Spleen (tissue), 13 donors: ENCODE measurements at places on chromosomes 3 and 15. TPM values are rescaled to one million over a fixed set of nuclear protein-coding genes. Genes with fewer than 3 reads are reported as not detected.

PARP6 gene
- 63.5 TPM for total RNA-seq

FBXW12 gene
- total RNA-seq: not detected

TGM5 gene
- total RNA-seq: not detected

KLF15 gene
- total RNA-seq: 4.8 TPM

CYP8B1 gene
- total RNA-seq: not detected

GRAMD2A gene
- total RNA-seq: not detected

CASR gene
- 0.13 TPM for total RNA-seq

GRCh38 chr3:141126661-141127343, 75.7 kb downstream of the SPSB4 start:
- peak; percentile 50 for DNase-seq

DNA sequence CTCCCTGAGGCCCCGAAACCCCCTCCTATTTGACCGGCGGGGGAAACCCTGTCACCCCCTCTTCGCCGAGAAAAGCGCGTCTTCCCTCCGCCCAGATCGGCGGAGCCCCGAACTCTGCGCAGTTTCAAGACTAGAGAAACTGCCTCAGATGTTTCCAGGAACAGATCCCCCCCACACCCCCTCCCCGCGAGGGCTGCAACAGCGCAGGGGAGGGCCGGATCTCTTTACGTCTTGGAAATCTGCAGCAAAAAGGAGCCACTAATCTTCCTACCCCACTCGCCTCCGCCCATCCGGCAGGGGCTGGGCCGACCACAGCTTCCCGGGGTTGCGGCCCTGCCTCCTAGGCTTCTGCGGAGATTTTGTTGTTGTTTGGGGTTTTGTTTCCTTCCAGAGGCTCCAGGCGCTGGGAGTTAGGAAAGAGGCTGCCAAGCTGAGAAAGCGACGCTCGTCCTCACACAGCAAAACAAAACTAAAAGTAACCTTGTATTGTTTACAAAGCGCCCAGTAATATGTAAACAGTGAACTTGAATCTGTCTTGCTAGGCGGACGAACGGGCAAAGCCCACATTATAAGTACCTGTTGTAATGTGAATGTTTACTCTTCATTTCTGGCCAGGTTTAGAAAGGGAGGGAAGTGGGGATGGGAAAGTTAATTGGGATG, 2.2 kb downstream of the FOXB1 start:
- peak; percentile 84 for DNase-seq

DNA sequence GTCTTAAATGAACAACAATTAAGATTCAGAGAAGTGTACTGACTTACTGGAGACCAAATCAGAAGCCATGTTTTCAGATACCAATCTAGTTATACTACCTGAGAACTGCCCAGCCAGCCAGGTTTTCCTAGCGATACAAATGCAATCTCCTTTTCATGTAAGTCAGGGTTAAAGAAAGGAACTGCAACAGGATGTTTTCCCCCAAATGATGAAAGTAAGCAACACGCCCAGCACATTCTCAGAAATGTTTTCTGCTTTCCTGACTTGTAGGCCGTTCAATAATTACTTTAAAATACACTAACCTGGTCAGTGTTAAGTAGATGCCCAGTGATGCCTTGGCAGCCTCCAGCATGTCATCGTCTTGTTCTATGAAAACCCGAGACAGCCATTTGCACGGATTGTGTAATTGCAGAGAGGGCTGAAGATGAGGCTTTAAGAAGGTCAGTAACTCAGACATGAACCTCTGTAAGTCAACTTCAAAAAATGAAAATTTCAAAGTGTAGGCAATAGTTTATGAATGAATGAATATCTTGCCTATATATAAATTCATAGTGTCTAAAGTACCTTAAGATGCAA, 30.3 kb downstream of the LINS1 start:
- DNase-seq: no peak

DNA sequence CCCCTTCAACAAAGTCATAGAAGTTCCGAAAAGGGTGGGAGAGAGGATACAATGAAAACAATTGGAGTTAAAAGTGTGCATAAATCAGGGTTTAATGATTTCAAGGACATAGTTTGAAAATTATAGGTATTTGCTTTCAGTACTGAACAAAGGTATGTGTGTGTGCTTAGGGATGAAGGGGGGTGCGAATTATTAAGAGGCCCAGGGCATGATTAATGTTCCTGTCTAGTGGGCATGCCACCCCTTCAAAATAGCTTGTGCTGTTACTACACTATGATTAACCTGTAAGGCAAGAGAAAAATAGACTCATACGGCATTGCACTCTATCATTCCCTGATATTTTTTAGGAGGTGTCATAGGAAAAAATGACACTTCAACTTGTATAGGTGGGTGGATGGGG, 731.6 kb downstream of the NAALADL2 start:
- no peak for DNase-seq

DNA sequence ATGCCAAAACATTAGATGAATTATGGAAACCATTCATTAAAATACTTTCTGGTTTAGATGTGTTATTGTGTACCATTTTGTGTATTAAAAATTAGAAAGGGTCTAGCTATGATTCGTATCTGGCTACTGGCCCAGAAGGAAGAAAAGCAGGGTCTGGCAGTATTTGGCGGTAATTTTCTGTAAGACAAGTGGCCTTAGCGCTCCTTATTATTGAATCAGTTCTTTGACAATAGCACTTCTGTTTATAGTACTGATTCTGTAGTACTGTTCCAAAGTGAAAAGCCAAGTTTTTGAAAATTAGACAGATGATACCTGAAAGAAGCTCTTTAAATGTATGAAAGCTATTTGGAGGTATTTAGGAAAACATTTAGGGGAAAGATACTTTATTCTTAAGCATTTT, 10.2 kb downstream of the GLCE start:
- no peak for DNase-seq

- no peak for DNase-seq
Observed at GRCh38 chr15:58167095-58167691, 29.0 kb downstream of the AQP9 start.

GRCh38 chr15:57143511-57144078, 225.2 kb downstream of the TCF12 start:
- no peak for DNase-seq

DNA sequence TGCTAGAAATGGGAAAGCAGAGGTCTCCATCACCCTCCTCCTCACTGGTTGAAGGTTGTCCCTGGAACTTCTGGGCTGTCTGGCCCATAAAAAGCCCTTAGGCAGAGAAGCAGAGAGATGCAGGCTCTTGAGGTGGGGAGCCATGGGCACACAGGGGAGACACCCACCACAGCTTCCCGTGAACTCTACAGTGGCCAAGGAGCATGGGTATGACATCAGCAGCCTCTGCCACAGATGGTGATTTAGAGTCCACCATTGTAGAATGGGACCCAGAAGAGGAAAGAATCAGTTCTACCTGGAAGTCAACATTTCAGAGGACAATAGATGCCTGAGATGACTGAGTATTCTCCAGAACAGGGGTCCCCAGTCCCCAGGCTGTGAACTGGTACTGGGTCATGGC, 105.6 kb upstream of the LRRN1 start:
- DNase-seq: no peak

GRCh38 chr15:70267879-70268278, 170.2 kb upstream of the TLE3 start:
- no peak for DNase-seq

- no peak for DNase-seq
Observed at GRCh38 chr15:74405823-74406222, 27.9 kb downstream of the SEMA7A start.

DNA sequence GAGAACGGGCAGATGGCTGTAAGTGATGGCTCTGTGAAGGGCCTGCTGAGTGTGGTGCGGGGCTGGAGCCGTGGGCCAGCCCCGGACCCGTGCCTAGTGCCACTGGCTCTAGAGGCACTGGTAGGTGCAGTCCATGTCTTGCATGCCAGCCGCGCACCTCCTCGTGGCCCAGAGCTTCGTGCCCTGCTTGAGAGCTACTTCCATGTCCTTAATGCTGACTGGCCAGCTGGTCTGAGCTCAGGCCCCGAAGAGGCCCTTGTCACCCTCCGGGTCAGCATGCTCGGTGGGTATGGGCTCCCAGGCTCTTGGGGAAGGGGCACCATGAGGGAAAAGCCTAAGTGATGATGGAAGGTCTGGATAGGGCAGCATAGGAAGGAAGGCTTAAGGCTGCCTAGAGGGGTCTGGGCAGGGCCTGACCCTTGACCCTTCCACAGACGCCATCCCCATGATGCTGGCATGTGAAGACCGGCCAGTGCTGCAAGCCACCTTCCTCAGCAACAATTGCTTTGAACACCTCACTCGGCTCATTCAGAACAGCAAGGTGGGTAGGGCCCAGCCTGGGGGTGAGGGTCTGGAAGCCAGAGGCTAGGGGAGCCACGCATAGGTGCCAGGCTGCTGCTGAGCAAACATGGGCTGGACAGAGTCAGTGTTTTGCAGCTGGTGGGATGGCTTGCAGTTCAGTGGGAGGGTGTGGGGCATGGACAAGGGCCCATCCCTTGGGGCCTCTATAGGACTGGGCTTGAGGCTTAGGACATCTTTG, 12.1 kb downstream of the NBEAL2 start:
- DNase-seq: peak; percentile 76

DNA sequence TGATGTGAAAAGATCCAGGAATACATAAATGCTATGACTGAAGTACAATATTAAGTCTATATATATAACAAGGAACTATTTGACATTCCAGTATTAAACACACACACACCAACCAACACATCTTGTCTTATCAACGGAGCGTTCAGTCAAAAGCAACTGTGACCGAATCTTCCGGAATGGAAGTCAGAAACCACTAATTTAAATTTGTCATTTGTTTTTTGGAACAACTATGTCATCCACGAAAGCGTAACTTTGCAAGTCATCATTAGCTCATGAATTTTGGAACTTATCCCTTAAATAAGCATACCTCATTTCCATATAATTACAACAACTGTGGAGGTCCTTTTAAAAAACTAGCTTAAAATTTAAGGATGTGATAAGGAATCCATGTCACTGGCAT, 5.0 kb downstream of the ZNF385D start:
- DNase-seq: no peak

DNA sequence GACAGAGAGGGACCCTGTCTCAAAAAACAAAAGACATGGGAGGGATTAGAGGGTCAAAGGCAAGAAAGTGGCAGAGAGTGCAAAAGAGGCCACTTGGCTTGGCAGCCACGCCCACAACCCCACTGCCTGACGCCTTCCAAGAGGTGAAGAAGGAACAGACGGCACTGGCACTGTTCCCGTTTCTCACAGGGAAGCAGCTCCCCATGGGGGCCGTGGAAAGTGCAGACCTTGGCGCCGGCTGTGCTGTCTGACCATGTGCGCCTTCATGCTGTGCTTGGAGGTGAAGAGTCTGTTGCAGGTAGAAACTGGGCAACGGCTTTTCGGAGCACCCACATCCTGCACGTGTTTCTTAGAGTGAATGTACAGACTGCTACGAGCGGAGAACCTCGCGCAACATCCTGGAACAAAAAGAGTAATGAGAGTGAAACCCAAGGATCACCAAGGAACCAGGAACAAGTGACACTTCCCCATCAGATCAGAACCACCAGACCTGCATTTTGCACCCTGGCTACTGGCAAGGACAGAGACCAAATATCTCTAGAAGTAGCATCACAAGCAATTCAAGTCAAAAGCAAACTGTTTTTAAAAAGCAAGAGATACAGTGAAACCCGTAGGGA, 9.7 kb downstream of the ZXDC start:
- DNase-seq: peak; percentile 82

GRCh38 chr3:112335434-112335781, 2.5 kb downstream of the CD200 start:
- DNase-seq: no peak

DNA sequence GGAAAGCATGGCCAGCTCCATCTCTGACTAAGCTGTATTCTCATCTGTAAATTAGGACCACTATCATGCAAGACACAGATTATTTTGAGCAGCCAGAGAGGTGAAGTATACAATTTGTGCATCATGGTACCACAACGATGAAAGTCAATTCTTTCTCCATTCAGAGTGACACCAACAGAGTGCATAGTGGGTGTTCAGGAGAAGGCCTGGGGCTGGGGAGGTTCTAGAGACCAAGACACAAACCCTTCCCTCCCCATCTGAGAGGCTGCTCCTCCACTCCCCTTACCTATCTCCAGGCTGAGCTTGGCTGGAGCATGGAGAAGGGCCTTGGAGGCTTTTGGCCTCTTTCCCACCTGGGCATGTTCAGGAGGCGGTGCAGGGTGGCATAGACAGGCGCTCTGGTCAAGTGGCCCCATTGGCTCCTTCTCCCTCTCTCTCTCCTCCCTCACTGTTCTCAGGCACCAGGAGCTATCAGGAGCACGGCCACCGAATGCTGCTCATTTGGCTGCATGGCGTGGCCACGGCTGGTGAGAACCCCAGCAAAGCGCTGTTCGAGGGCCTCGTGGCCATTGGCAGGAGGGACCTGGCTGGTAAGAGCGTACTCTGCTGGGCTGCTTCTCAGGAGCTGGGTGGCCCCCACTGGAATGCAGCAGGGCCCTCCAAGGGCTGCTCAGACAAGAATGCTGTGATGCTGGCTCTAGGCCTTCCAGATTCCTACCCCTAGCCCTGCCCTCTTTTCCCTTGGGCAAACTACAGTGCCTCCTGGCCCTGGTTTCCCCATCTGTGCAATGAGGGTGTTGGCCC, 37.9 kb downstream of the ANKDD1A start:
- no peak for DNase-seq
